ENCODE measurements at places on chromosomes 3 and 15.

GRCh38 chr3:111069974-111070771 is 1.4 kb upstream of the NECTIN3 start:
- no peak for DNase-seq

DNA sequence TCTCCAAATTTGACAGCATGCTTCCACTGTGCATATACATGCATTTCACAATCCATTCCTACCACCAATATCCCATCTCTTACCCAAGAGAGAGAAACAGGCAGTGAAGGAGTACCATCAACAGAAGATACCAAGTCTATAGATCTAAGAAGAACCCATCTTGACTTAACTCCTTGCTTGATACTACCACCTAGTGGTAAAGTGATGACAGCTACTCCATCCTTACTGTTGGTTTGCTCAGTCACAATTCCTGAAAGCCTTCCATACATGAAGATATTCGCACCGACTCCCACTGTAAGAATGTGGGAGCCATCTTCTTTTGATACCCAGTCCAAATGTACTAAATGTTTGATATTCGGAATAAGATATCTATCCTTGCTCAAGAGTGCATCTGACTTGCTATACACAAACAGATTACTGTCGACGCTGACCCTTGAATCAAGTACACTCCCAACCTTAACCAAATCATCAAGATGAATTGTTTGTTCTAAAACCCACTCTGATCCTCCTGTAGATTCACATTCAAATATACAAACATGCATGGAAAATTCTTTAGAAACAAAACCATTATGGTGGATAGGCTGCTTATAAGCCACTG is 123.1 kb downstream of the DMXL2 start:
- no peak for DNase-seq

DNA sequence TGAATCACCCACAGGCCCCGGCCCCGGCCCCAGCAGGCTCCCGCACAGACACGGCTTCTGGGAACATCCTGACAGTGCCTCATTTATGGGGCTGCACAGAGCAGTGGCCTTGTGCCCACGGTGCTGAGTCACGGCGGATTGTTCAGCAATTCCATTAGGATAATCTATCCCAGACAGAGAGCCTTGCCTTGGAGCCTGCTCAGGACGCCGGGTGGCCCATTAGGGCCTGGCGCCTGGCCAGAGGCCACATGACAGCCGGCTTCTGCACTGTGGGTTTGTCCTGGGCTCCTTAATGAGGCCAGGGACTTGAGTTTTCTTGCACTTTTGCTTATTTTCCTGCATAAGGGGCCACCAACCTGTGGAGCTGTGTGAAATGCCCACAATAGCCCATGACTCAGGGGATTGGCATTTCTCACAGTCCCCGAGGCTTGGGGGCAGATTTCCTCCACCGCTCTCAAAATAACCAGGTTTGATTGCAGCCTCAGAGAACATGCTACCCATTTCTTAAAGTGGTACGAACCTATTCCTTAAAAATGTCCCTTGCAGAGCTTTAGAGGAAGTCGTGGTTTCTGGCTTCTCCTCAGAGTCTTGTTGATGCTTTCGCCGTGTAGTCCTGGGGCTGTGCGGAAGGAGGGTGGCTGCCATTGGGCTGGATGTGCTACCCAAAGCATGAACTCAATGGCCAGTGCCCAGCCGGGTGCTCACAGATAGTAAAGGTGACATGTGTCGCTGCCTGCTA is 19.0 kb downstream of the SYNM start:
- no peak for DNase-seq

DNA sequence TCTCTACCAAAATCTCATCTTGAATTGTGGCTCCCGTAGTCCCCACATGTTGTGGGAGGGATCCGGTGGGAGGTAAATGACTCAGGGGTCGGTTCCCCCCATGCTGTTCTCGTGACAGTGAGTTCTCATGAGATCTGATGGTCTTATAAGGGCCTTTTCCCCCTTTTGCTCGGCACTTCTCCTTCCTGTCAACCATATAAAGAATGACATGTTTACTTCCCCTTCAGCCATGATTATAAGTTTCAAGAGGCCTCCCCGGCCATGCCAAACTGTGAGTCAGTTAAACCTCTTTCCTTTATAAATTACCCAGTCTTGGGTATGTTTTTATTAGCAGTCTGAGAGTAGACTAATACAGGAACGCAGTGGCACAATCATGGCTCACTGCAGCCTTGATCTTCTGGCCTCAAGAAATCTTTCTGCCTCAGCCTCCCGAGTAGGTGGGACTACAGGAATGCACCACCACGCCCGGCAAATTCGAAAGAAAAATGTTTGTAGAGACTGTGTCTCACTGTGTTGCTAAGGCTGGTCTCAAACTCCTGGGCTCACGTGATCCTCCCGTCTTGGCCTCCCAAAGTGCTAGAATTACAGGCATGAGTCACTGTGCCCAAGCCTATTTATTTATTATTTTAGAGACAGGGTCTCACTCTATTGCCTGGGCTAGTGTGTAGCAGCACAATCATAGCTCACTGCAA is 101.0 kb downstream of the ATP10A start:
- no peak for DNase-seq

DNA sequence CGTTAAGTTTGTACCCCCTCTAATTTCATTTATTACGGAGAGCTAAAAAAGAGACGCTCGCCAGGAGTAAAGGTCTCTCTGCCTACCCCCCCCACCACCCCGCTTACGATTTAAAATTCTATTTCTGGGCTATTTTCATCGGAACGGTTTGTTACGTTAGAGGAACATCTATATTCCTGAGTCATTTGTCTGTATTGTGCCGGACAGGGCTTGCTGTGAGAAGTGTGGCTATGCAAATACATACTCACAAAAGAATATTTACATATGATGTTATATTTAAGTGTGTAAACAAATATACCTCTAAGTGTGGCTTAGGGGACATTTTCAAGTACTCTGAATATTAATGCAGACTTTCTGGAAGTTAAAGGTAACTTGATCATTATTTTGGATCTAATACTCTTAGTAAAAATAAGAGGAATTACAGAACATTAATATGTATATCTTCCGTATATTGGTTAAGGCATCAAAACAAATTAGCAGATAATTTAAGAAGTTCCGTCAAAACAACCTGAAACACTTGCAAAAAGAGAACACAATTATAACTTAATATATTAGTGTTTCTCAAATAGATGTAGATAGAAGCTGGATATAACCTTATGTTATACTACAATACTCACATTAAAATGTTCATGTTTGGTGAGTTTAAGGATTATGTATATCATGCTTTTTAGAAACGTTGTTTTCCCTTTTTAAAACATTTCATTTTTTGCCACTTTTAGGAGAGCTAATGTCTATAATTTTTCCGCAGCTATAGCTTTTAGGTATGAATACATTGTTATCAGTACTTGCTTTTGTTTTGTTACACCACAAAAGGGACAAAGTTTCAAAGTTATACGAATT is 1.6 kb upstream of the SHOX2 start:
- DNase-seq = no peak

DNA sequence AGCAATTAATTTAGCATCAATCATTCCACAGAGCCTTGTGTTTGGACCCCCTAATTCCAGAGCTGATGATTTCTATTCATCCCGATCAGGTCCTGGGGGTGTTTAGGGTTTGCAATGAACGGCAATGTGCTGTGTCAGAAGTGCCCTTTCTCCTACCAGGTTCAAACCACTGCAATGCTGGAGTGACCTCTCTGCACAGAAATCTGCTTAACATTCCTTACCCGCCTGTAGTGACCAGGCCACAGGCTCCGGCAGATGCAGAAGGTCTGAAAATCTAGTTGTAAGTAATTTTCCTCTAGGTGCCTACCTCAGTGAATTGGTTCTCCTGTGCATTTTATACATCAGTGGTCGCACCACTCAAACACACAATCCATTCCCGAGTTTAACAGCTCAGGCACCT is 725.3 kb upstream of the CFAP20DC start:
- DNase-seq = no peak

GRCh38 chr15:63679588-63679987 is 82.4 kb downstream of the FBXL22 start:
- DNase-seq = no peak

DNA sequence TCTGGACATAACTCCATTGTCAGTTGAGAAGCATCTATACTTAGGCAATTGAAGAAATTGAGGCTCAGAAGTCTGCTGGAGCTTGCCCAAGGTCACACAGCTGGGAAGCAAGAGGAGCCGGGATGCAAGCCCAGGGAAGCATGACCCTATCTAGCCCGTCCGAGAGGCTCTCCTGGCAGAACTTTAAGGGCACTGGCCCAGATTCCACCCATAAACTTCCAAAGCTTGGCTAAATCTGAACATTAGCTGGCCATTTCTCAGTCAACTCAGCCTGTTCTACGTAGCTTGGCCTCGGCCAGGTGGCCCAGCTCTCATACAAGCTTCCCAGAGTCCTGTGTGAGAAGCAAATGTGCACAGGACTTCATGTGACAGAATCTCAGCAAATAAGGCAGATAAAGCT is 75.8 kb downstream of the LRIG1 start:
- no peak for DNase-seq

GRCh38 chr15:61812476-61812875 is 247.8 kb downstream of the VPS13C start:
- no peak for DNase-seq

DNA sequence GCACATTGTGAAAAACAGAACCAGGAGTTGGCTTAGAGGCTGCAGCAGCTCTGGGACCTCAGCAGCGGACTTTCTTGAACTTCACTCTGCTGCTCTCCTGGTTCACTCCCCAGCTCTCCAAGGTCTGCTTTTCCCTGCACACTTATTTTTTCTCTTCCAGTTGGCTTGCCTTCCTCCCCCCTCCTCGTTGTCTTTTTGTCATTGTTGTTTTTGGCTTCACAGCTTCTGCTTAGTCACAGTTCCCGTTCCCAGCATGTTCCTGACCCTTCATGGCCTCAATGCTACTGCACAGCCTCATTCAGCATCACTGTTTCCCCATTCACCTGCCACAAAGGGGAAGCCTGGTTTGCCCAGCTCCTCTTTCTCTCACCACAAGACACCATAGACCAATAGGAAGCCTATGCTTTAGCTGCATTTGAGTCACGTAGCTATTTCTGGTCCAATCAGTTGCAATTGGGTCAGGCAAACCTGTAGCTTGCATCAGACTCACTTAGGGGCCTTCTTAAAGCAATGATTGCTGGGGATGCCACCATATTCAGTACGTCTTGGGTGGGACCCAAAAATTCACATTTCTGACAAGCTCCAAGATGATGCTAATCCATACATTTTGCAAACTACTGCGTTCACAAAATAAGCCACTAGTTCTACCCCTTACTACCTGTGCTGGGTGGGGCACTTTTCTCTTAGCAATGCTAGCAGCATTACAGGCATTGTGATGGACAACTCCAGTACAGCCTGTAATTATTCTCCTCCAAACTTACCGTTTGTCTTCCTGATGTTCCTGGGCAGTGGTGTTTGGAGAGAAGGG is 7.8 kb upstream of the SUMF1 start:
- no peak for DNase-seq

DNA sequence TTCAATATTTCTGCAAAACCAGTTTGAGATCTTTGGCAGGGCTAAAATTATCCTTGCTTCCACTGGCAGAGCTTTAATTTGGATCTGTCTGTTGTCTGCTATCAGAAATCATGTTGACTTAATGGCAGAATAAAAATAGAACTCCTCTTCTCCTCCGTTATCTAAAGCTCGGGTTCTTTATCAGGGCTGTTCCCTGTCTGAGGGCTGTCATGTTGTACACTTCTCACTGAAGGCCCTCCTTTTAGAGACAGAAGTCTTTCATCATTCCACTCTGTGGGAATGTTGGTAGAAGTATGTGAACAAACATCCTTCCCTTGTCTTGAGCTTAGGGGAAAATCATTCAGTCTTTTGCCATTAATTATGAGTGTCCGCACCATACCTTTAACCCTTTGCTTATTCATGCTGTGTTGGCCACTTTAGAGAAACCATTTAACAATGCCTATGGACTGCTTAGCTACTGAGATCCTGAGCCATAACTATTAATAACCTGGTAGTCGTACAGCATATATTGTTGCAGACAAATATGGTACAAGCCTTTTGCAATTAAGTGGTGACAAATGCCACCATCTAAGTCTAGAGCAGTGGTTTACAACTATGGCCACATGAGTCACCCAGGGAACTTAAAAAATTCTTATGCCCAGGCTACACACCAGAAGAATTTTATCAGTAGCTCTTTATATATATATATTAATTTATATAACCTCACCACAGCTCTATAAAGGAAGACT is 226.0 kb upstream of the TPM1 start:
- no peak for DNase-seq

DNA sequence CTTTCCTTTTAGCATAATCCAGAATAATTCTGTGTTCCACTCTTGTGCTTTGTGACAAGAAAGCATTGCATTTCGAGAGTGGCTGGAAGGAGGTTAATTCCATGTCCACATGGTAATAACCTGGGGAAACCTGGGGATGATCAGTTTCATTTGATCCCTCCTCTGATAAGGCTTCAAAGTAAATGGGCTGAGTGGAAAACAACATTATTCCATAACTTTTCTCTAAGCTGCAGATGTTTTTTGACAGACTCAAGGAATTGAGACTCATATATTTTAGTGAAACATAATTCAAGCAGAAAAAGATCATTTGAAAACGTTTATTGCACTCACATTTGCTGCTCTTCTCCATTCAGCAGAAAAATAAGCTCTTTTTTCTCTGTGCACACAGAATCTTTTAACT is 44.6 kb downstream of the ROBO2 start:
- DNase-seq = no peak

DNA sequence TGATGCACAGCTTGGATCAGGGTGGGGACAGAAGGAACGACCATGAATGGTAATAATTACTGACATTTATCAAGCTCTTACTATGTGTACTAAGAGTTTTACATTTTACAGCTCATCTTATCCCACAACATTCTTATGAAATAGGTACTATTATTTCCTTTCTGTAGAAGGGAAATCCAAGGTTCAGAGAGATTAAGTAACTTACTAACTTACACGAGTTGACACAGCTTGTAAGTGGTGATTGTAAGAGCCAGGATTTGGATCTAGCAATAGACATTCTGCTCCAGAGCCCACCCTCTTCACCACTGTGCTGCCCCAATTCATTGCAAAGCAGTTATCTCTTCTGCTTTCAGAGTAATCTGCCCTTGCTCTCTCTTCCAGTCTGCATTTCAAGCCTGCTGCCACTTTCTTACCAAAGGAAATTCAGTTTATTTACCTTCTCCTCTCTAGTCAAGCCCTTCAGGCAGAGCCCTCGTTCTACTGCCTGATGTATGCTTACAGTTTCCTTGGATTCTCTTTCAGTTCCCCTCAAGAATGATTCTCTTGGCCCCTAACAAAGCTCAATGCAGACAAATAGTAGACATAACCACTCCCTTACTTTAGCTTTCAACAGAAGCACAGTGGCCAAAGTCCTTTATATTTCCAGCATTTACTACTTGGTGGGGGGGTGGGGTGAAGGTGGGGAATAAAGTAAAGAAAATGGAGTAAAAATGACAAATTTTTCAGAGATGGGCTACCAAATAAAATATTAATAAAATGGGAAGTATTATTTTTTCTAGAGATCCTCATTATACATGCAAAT is 65.8 kb downstream of the ATP8B4 start:
- DNase-seq = no peak

- DNase-seq = no peak
Measured at GRCh38 chr3:190617185-190617584, 103.3 kb downstream of the IL1RAP start.

GRCh38 chr15:70494852-70495571 is 268.3 kb downstream of the UACA start:
- no peak for DNase-seq

- no peak for DNase-seq
Measured at GRCh38 chr3:107931326-107931725, 159.5 kb downstream of the CD47 start.
